ENCODE measurements at places on chromosomes 2 and 18.

GRCh38 chr2:54510916-54511315 is 54.8 kb downstream of the SPTBN1 start:
- DNase-seq = peak; percentile 35

GRCh38 chr2:165567273-165567672 is 97.8 kb downstream of the CSRNP3 start:
- DNase-seq = no peak

- DNase-seq = no peak
Observed at GRCh38 chr2:68671961-68672360, 28.6 kb downstream of the PROKR1 start.

GRCh38 chr2:210671065-210671464 is 114.7 kb downstream of the CPS1 start:
- DNase-seq = no peak

DNA sequence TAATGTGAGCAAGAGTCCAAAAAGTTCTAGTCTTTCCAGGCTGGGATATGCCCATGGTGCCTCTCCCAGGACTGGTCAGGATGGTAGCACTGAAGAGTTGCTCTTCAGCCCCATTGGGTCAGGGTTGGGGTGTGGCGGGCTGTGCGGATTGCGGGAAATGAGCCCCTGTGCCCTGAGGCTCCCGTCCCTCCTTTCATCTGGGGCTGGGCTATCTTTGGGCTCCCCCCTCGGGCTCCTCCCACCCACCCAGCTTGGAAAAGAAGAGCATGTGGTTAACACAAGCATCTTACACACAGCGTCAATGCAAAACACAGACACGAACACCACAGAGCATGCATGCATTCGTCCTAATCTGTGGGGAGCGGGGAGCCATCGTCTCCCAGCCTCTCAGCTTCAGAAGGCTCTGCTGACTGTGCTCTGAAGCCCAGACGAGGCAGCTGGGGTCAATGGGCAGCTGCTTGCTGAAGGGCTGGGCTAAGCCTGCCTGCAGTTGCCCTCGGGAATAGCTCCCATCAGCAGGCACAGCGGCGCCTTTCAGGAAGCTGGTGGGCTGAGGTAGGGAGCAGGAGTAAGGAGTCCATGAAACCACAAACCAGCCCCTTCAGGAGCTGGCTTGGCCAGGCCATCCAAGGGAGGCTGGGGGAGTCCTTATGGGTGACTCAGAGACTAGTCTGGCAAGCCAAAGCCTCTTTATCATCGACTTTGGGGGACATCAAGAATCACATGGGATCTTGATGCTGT is 112.9 kb downstream of the CLIP4 start:
- peak; percentile 85 for DNase-seq

GRCh38 chr2:25867396-25868003 is 10.8 kb downstream of the ASXL2 start:
- no peak for DNase-seq

DNA sequence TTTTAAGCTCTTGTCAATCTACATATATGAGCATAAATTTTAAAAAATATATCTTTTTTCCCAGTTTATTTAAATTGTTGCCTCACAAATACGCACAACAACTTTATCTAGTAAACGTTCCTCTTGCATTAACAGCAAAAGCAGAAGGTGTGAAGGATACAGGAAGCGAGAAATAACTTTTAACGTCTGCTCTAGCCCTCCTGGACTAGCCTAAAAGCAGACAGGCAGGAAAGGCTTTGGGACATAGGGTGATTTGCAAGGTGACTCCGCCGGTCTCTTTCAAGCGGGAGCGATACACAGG is 434 bp upstream of the DUSP19 start:
- DNase-seq = no peak

DNA sequence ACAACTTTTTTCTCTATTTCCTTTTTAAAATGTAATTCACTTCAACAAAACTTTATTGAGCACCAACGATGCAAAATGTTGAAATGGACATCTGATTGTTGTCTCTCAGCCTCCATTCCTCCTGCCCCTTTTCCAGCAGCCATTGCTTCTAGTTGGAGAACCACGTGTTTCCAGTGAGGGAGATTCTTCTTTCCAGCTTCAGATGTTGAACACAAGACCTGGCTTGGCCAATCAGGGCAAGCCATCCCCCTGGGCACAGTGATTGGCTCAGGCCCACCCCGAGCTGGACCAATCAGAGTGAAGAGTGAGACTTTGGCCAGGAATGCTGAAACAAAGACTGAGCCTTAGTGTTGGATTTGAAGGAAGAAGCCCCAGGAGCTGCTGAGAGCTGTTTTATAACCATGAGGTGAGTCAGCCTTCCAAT is 59.0 kb downstream of the E2F6 start:
- peak; percentile 93 for DNase-seq

DNA sequence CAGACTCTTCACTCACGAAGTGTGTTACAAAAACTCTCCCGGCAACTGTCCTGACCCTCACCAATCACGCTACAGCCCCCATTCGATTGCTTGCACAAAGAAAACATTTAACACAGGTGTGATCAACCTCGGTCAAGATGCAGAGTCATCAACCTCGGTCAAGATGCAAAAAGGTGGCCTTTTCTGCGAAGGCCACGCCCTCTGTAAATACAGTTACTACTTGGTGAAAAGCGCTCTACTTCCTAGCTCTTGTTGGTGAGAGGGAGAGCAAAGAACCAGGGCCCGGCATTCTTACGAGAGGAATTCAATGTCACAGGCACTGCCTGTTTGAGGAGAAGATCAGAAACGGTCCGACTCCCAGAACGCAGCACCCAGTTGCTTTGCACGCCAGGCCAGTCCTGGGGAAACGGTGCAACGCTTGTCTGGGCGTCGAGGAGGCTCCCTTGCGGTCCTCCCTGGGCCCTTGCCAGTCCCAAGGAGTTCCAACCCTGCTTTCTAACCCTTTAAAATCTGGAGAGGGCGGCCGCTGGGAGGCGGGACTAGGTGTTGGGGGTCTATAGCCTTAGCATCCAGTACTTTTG is 1.9 kb downstream of the PIEZO2 start:
- no peak for DNase-seq

- DNase-seq = no peak
Observed at GRCh38 chr18:78518805-78519204, 460.8 kb upstream of the SALL3 start.

DNA sequence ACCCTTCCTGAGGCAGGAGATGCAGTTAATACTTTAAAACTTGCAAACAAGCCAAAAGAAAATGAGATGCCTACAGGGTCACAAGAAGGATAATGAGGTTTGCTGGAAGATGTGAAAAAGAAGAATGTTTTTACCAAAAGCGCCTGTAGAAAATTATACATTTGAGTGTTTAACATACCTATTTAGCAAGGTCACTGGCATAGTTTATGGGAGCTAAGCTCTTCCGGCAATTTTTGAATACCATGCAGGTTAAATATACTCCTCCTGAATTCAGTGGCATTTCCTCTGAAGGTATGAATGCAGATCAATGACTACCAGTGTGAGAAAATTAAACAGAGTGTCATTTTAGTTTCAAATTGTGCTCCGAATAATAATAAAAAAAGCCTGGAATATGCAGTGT is 21.2 kb upstream of the MAP3K20 start:
- peak; percentile 90 for DNase-seq

DNA sequence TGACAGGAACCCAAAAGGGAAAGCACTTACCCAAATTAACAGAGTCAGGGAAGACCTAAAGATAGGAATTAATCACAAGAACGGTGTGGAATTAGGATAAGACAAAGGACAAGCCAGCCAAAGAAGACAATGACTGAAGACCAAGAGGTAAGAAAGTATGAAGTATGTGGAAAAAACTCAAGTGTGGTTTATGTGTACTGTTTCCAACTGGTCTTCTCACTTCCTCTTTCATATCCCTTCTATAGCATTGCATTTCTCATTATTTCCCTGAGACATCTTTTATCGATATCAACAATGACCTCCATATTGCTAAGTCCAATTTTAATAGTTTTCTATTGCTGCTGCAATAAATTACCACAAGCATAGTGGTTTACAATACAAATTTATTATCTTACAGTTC is 313.5 kb upstream of the SLC39A10 start:
- no peak for DNase-seq

DNA sequence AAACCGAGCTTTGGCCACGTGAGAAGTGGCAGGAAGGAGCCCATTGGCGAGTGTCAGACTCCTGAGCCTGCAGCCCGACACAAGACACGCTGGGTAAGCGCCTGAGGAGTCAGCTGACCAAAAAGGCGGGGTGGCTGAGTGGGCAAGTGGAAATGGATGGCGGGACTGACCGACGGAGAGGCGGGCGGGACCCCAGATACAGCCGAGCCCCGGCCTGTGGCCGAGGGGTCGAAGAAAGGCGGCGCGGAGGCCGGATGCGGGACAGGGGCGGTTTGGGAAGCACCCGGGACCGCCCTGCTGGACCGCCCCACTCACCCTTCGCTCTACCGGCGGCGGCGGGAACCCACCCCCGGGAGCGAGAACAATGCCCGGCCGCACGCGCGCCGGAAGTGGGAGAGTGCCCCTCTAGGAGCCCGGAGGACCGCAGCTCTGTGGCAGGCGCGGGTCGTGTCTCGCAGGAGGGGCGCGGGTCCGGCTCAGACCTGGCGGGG is 22.8 kb downstream of the ZSCAN30 start:
- DNase-seq = peak; percentile 61

DNA sequence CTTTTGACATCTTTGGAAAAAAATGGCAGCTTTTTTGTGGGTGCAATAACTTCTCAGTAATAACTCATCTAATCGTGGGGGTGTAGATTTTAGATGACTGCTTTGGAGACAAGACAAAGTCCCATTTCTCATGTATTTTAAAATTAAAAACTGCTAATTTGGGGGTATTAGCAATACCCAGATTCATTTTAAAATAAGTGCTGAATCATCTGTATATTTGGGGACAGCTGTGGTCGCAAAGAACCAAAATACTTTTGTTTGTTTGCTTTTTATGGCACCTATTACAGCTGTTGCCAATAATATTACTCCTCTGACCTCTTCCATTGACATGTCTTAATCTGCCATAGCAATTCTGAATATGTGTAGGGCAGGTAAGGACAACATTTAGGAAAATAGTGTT is 45.4 kb downstream of the STAT1 start:
- no peak for DNase-seq

GRCh38 chr18:23918395-23919032 is 96.0 kb upstream of the TTC39C start:
- DNase-seq = peak; percentile 66

- DNase-seq = no peak
Observed at GRCh38 chr2:20227894-20228505, 3.1 kb upstream of the SDC1 start.

DNA sequence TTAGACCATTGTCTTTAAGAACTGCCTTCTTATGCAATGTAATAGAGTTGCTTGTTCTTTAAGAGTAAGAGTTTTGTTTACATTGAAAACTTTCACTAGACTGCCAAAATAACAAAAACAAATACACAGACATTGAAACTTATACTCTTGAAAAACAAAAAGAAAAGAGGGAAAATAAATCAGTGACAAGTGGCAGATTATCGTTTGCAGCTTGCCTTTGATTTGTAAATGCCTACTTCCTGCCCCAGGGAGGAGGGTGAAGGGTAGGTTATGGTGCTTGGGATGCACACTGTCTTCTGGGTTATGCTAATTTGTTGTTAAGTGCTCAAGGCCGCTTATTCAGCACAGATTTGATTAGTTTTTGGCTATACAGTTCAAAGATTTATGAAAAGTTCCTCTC is 198.7 kb downstream of the TGIF1 start:
- no peak for DNase-seq

DNA sequence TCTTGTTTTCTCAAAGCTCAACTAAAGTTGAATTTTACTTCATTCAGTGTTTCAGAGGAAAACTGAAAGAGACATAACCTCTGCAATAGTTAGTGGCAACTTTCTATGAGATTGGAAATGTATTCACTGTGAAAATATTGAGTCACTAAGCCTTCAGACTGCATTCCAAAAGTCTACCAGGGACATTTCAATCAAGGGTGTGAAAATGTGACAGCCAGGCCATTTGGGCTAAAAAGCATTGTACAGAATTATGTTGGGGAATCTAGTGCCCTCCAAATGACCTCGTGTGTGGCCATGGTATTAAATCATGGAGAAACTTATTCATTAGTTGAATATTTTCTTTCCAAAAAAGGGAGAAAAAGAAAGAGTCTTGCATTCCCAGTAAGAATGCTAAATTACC is 251.9 kb downstream of the GRB14 start:
- DNase-seq = peak; percentile 37

DNA sequence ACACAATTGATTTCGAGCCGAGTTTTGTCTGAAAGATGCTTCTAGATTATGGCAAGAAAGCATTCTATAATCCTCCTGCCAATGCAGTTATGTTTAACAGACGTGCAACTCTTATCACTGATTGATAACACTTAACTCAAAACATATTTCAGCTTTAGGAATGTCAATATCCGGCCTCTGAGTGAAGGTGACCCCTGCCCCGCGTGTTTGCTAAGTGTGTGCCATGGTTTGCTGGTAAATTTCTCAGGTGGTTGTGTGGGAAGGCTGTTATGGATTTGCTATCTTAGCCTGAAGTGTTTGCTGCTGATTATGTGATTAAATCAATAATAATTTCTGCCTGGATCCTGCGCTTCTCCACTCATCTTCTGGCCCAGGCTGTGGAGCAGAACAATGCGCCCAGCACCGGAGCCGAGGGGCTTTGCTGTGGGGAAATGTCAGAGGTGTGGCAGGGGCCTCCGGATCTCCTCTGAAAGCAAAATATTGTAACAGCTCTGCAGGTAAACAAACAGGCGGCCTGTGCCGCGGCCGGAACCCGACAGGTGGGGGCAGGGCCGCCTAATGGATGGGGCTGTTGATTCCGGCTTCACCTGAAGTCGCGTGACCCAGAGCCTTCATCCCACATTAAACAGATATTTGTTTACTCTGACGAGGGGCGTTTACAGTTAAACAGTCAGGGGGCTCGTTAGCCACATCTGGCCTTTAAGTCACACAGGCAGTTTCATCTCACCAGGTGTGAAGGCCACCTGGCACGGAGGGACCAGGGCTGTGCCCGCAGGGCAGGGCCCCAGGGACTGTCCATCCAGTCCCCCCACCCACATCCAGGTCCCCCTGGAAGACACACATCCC is 210.7 kb upstream of the SALL3 start:
- no peak for DNase-seq

DNA sequence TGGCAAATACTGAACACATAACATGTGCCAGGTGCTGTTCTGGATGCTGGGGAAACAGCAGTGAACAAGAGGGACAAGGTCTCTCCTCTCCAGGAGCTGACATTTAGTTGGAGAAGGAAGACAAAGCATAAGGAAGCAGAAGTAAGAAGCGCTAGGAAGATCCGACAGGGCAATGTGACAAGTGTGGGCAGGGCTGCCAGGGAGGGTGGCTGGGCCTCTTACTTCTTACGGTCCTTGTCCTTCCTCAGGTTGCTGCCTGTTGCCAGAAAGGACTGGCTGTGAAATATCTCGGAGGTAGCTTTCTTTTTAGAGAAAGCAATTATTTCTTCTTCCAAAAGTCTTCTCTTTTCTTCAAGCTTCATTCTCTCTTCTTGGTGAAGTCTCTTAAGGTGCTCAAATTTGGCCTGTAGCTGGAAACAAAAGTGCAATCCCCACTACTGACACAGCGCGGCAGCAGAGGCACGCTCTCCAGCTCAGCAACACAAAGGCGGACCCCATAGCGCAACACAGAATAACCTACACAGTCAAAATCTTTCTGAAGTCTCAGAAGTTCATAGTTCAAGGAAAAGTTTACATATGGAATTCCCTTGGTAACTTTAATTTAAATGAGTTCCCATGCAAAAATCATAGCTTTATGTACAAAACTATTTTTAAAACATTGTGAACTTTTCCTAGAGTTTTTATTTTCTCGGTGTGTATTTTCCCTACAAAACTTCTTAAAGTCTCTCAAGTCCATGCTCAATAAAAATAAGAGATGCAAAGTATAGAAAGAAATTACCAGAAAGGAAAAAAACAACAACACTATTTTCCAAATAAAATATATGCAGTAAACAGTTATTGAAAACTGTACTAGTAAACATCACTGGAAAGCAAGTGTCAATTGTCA is 67.7 kb downstream of the SEPTIN10 start:
- DNase-seq = peak; percentile 55
